Cortex of kidney (tissue), 1 donor: ENCODE measurements at places on chromosomes 6 and 20.

GRCh38 chr6:69090132-69090531, 455.1 kb downstream of the ADGRB3 start:
- DNase-seq = no peak

GRCh38 chr6:42923666-42924065, 5.6 kb upstream of the CNPY3 start:
- DNase-seq = no peak

DNA sequence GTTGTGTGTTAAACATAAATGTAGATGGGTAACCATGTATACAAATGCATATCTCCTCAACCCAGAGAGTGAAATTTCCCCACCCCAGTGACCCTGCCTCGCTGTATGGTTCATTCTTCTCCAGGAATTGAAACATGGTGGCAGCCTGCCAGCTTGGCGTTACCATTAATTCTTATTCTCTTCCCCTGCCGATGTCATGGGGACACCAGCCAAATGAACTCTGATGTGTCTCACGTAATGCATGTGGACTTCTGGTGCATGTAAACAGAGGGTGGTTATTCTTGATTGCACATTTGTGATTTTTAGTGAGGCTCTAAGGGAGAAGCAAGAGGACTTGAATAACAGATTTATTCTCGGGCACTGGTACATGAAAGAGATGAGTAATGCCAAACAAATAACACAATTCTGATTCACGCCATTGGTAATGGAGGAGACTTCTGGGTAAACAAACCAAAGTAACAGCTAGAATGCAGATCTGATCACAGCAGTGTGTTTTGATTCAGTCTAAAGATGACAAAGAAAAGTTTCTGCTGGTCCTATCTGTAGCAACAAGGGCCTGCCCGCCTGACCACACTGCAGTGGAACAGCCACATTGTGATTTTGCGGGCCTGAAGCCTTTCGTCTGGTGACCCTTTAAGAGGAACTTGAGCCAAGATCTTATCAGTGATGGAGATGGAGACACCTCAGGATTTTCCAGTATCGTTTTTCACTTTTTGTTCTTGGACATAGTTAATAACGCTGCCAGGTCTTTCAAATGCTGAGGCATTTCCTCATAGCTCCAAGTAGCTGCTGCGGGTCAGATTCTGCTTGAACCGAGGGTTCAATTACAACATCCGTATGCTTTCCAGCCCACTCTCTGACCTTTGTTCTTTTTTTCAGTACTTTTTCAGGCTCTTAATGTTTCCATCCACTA, 171.8 kb upstream of the AKAP12 start:
- DNase-seq = no peak

GRCh38 chr20:37090407-37090806, 5.4 kb downstream of the RBL1 start:
- no peak for DNase-seq

DNA sequence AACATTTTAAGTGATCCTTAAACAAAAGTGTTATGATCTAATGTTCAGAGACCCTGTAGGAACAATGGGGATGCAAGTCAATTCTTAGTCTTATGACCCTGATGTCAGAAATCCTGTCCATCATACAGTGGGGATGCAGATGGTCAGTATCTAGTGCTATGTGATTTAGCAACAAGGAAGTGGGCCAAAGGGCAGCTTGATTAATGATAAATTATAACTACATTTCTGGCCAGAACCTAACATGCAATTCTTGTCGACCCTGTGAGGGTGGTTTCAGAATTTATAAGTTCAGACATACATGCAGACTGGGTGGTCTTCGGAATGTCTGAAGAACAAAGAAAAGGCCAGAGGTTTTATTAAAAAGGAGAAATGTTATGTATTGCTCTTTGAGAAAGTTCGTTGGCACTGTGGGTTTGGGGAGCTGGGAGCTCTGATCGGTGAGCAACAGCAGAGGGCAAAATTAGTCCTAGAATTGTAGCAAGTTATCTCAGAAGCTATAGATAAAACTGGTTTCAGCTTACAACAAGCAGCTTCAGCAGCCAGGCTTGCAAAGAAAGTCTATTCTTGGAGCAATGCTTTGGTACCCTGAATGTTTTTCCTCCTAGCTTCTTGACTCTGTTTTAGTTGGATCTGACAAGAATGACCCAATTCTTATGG, 50.8 kb downstream of the RPF2 start:
- no peak for DNase-seq

GRCh38 chr20:24488800-24489175, 19.4 kb downstream of the SYNDIG1 start:
- no peak for DNase-seq

- DNase-seq = no peak
Measured at GRCh38 chr6:52759085-52759484, 4.2 kb downstream of the GSTA2 start.

- no peak for DNase-seq
Measured at GRCh38 chr6:55941702-55942101, 66.3 kb upstream of the BMP5 start.

GRCh38 chr6:132683543-132683942, 24.6 kb upstream of the TAAR1 start:
- no peak for DNase-seq

DNA sequence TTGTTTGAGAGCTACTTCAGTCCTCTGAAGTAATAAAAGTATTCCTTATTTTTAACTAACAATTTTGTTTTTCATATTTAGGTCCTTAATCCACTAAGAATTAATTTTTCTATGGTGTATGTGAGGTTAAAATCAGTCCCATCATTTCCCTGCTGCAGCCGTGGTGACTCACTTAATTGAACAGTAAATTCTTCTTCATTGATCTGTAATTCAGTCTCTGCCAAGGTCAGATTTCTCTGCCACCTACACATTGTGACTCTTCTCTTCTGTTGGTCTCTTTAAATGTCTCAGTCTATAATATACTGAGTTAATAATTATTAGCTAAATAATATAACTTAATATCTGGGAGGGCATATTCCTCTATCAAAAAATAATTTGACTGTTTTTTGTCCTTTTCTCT, 262.3 kb downstream of the UTRN start:
- DNase-seq = no peak

DNA sequence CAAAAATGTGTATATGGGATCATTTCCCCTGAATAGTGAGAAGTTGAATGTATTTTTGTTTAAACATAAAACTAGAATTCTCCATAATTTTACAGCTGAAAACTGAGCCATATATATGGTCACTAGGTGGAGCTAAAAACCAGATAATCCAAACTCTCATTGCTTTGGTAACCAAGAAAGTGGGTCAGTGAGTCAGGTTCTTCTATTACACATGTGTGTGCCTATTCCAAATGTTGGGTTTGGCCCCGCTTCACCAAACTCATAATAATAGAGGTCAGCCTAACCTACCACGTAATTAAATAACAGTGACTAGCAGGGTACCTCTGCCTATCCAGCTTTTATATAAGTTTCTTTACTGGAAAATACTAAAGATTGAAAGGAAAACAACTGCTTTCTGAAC, 19.3 kb upstream of the RNGTT start:
- no peak for DNase-seq

- DNase-seq = no peak
Measured at GRCh38 chr6:163643866-163644265, 229.3 kb downstream of the QKI start.

DNA sequence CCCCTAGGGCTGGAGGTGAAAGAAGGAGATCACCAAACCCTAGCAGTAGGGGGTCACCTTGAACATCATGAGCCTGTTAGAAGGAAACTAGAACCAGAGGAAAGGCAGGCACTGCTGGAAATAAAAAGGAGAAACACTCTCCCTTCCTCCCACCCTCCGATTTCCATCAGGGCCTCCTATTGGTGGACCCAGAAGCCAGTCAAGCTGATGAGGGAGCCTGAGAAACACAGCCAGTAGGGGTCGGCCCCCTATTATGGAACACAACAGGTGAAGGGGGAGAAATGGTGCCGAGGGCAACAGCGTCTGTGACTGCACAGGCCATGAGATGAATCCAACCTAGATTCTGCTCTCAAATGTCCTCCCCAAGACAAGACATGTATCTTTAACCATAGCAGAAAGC, 156.1 kb upstream of the LRFN2 start:
- no peak for DNase-seq

- DNase-seq = no peak
Measured at GRCh38 chr6:7241709-7242645, 71.0 kb downstream of the SSR1 start.

- DNase-seq = no peak
Measured at GRCh38 chr6:11732036-11732631, 46.5 kb downstream of the ADTRP start.

- DNase-seq = no peak
Measured at GRCh38 chr20:35171753-35172433, at the start of gene PROCR. TSS of gene PROCR (plus strand) at chr20:35172072. CDS start at chr20:35172155, 83 bp downstream.

DNA sequence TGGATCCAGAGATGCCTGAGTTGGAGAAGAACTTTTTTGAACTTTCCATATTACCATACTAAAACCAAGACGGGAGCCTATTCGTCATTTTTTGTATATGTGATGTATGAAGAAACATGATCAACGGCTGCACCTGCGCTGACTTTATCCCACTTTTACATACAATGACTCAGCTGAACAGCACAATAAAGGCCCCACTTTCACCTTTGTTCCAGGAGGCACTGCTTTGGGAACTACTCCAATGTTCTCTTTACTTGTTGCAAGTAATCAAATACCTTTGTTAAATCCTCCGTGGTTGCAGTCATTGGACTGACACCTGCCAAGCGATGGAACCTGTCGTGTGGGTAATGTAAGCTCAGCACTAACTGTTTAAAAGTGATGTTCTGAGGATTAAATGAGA, 17.3 kb upstream of the BTN3A2 start:
- DNase-seq = no peak

- no peak for DNase-seq
Measured at GRCh38 chr6:38138374-38138773, 318.8 kb downstream of the ZFAND3 start.

DNA sequence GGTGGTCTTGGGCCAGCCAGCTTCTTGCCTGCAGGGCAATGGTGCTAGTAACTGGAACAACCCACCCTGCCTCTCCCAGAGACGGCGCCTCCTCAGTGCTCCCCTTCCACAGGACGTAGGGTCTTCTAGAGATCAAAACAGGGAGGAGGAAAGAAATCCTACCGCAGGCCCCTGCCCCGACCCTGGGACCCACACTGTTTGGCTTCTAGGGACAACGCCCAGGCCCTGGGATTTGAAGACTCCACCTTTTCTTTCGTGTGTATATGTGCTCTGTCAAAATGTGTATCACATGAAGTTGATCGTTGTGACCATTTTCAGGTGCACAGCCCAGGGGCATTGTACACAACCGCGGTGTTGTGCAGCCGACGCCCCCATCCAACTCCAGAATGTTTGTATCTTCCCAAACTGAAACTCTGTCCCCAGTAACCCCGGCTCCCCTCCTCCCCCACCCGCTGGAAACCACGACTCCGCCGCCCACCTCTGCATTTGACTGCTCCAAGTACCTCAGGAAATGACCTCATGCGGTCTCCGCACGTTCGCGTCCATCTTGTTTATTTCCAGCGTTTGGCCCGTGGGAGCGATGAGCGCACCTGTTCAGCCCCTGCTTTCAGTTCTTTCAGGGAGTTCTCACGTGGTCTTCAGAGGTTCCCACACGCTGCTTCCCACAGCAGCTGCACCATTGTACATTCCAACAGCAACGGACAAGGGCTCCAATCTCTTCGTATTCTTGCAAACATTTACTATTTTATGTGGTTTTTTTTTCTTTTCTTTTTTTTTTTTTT, 3.4 kb upstream of the BHLHE23 start:
- no peak for DNase-seq
